ENCODE measurements at places on chromosomes 1 and 21.

DNA sequence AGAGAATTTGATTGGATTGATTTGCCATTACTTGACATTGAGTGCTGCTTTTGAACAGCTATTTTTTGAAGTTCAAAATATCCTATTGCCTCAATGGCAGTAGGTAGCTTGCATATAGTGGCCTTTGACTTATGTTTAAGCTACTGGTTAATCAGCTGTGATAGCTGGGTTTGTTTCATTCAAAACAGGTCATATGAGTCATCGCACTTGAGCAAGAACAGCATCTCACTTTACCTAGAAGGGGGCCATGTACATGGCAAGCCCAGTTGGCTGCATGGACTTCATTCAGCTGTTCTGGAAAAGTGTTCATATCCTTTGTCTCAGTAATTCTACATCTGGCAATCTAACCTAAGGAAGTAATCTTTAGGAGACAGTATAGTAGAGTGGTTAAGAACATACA lies 29.0 kb upstream of the ARID1A start:
- DNase-seq = no peak

GRCh38 chr1:53600561-53600960 lies 138.4 kb downstream of the GLIS1 start:
- DNase-seq = no peak

DNA sequence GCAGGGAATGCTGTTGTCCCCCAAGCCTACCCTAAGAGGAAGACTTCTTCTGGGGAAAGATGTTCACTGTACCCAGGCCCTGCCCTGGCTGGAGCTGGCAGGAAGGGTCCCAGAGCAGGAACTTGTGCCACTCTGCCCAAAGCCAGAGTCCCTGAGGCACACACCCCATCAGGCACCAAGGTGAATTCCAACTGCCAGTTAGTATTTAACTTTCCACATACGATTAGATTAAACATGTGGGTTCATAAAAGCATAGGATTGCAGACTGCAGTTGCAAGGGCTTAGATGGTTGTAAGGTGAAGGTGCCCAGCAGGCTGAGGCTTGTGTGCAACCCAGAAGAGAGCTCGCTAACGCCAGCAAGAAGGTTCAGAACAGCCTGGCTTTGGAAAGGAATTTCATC lies at the start of gene KCNE2:
Gene KCNE2, plus strand, starts transcription at position 274 of the 400 bp plus-strand sequence. CDS start 6,473 bp downstream, outside the sequence.
- DNase-seq = no peak

DNA sequence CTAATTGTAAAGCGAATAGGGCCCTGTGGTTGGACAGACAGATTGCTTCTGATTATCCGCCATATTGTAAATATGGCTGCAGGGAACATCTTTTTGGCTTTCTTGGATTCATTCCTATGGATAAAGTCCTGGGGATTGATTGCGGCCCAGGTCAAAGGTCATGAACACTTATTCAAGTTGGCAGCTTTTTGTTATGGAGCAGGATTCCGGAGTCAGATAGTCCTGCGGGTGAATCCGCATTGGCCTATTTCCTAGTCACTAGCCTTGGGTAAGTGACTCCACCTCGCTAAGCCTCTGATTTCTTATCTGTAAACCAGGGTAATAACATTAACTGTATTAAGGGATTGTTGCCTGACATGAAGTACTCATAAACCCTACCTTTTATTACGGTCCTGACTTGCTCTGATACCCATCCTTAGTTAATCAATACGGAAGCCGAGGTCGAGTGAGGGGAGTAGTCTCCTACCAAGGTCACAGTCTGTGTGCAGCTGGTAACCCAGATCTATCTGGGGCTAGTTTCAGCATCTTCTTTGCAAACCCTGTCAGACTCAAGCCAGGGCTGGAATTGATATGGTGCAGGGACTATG lies 31.7 kb downstream of the EDN2 start:
- no peak for DNase-seq

- DNase-seq = no peak
Measured at GRCh38 chr1:193111641-193112090, 6.5 kb upstream of the GLRX2 start.

All from renal pelvis (tissue), 12 donors.